ENCODE measurements at places on chromosomes 1 and 21.
A peak's percentile ranks its signal among the peaks of the same experiment; 100 is the strongest.

- no peak for DNase-seq
Observed at GRCh38 chr1:245014247-245015029, 140.3 kb upstream of the KIF26B start.

- DNase-seq = no peak
Observed at GRCh38 chr1:236904892-236905741, 99.1 kb downstream of the MT1HL1 start.

- peak; percentile 45 for DNase-seq
Observed at GRCh38 chr1:61477301-61477700, 247.6 kb downstream of the TM2D1 start.

DNA sequence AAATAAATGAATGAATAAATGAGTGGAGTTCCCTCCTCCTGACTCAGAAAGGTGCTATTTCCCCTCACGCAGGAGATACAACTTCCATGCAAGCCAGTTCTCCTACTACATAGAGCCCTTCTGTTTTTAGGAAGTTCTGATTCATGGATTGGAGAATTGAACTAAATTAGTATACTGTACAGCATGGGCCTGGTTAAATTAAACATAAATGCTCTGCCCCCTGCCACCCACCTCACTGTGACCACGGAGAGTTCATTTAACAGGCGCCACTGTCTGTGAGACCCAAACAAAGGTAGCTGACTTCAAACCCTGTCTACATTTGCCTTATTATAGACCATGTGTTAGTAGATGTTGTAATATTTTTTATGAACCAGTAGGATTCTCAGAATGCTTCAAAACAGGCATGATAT is 9.1 kb upstream of the IRF2BP2 start:
- no peak for DNase-seq

- DNase-seq = no peak
Observed at GRCh38 chr1:45913731-45914501, 110.5 kb downstream of the MAST2 start.

DNA sequence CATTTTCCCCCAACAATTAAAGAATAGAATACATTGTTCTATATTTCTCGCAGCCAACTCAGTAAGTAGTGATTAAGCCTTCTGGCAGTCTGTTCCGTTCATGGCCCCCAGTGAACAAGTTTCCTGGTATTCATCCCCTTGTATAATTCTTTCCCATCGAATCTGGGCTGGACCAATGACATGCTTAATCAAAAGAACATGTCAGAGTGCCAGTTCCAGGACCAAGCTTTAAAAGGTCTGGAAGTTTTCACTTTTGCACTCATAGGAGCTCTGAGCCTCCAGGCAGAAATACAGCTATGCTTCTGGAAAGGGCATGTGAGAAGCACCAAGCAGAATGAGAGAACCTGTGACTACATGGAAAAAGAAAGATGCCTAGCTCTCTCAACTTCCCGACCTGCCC is 22.5 kb upstream of the DPYD start:
- DNase-seq = no peak

DNA sequence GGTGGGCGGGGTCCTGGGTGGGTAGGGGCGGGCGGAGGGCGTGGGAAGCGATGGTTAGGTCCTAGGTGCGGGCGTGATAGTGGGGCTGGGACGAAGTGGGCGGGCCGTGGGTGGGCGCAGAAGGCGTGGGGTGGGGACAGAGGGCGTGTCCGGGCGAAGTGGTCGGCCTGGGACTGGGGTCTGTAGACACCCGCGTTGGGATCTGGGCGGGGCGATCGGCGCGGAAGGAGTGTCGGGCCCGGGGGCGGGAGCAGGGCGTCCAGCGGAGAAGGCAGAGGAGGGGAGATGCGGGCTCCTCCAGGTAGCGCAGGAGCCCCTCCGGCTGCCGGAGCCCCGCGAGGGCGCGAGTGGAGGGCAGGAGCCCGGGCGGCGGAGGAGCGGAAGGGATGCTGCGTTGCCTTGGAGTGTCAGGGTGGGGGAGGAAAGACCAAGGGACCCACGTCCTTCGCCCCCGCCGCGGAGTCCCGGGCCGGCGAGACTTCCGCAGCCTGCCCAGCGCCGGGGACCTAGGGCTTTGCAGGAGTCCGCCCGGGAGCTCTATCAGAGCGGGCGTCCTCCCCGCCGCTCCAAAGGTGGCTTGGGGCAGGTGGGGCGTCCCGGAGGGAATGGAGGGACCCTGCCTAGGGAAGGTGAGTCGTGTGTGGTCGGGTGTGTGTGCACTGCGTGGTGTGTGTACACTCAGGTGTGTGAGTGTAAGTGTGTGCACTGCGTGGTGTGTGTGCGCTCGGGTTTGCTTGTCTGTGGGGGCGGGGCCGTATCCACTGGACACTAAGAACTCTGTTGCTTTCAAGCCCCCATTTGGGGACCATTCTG is 27.0 kb upstream of the PRSS38 start:
- DNase-seq = peak; percentile 91

- no peak for DNase-seq
Observed at GRCh38 chr1:180919183-180919700, 6.5 kb downstream of the KIAA1614 start.

DNA sequence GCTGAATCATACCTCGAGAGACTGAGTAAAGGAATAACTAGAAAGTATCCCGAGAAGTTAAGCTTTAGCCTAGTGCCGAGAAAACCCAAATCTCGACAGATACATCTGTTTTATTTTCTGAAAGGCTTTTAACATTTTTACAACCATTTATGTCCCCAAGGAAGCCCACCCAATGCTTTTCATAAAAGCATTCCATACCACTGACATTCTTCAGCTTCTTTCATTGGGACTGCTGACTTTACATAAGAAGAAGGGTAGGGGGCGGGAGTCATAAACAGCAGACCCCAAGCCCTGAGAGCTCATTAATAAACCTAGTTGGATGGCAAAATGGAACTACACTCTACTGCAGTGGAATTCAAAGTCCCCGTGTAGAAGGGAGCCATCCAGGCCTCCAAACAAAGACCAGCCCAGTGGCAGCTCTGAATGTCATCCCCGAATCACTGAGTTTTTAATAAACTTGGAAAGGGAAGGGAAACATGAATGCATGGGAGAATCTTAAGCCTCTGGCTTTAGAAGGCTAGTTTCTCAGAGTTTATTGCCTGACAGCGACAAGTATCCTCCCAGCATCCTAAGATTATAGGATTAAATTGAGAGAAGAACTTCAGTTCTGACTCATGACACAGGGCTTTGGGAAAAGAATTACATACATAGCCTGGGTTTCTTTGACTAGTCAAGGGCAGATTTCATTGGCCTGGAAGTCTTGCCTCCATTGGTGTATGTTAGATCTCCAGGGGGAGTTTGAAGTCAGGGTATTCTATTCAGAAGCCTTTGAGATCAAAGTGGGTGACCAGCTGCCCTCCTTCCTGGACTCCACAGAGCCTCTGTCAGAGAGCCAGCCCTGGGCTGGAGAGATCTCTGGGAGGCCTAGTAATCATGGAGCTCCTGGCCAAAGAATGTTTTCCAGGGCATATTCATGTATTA is 3.7 kb downstream of the ATF3 start:
- DNase-seq = no peak

- DNase-seq = no peak
Observed at GRCh38 chr1:70778056-70778762, 269.4 kb downstream of the PTGER3 start.

GRCh38 chr1:199751506-199751905 is 276.0 kb upstream of the NR5A2 start:
- no peak for DNase-seq

- no peak for DNase-seq
Observed at GRCh38 chr21:40177979-40178378, 310.7 kb downstream of the PCP4 start.

GRCh38 chr1:3889936-3890335 is 10.1 kb downstream of the C1orf174 start:
- no peak for DNase-seq

DNA sequence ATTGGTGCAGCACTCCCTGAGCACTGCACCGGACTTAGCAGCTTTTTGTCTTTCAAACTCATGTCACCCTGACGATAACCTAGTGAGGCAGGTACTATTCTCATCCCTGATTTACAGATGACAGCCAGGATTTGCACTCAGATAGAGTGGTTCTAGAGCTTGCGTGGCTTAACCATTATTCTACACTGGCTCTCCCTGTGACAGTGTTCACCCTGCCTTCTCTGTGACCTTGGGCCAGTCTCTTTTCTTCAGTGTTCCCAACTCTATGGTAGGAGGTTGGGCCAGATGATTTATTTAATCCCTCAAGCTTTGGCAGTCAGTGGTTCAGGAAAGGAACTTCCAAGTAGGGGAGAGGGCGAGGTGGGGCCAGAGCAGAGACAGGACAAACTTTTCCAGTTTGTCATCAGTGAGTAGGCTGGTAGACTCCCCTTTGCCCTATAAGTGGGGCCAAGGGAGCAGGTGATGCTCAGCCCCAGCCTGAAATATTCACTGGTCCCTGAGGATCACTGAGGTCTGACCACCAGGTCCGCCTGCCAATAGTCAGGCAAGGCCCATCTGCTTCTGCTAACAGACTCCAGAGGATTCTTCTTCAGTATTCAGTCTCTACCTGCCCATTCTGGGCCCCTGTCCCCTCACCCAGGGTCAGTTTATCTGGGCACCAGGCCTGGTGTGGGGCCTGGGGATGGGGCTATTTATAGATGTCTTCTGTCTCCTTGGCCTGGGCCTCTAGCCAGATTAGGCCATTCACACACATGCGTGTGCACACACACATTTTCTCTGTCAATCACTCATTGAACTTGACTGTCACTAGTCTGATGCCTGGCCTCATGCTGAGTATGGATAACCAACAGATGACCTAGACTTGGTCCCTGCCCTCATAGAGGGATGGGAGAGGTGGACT is 8.8 kb upstream of the FABP3 start:
- no peak for DNase-seq

- no peak for DNase-seq
Observed at GRCh38 chr1:244598611-244599010, 54.3 kb upstream of the DESI2 start.

DNA sequence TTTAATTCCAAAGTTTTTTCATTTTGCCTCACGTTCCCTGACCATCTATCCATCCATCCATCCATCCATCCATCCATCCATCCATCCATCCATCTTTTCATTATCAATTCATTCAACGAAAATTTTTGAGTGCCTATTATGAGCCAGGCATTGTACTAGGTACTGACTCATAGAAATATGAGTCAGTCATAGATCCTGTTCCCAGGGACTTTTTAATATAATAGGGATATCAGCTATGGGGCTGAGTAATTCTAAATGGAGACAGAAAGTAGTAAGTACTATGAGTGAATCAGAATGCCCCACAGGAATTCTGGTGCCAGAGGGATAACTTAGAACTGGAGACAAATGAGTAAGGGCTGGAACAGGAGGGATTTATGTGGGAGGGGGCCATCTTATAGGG is 49.8 kb upstream of the GNG12 start:
- no peak for DNase-seq

DNA sequence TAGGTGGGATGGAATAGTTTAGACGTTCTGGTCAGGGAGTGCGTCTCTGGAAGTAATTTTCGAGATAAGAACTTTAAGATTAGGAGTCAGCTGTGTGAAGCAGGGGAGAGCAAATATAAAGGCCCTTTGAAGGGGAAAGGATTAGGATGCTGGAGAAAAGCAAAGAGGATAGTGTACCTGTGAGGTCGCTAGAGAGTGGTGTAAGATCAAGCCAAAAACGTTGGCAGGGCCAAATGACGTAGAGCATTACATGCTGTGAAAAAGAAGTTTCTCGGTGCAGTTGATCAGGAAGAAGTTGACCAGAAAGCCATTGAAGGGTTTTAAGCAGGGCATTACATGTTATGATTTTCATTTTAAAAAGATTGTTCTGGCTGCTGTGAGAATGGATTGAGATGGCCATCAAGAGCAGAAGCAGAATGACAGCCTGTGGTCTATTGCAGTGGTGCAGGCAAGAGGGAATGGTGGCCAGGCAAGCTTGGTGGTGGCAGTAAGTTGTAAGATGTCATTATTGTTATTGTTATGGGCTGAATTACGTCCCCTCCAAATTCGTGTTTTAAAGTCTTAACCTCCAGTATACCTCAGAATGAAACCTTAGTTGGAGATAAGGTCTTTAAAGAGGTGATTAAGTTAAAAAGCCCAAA is 113.6 kb upstream of the KIF26B start:
- no peak for DNase-seq

GRCh38 chr1:165034136-165034809 is 322.2 kb downstream of the LMX1A start:
- DNase-seq = no peak

GRCh38 chr1:58745117-58745516 is 38.7 kb downstream of the JUN start:
- no peak for DNase-seq

- peak; percentile 44 for DNase-seq
Observed at GRCh38 chr1:94236630-94237290, 624 bp downstream of the ARHGAP29 start.

DNA sequence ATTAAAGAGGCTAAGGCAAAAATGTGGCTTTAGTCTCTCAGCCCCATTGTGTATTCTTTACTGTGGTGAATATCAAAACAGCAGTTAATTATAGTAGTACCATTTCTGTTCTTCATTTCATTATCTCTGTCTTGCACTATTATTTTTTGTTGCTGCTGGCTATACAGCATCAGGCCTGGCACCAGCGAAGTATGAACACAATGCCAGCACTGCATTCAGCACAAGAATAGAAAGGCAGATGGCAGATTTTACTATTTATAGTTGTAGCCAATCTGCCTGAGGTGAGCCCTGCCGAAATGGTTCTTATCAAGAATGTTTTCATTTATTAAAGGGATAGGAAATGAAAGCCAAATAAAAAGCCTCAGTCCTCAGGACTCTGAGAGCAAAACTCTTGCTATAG is 72.1 kb downstream of the GPR52 start:
- DNase-seq = no peak

DNA sequence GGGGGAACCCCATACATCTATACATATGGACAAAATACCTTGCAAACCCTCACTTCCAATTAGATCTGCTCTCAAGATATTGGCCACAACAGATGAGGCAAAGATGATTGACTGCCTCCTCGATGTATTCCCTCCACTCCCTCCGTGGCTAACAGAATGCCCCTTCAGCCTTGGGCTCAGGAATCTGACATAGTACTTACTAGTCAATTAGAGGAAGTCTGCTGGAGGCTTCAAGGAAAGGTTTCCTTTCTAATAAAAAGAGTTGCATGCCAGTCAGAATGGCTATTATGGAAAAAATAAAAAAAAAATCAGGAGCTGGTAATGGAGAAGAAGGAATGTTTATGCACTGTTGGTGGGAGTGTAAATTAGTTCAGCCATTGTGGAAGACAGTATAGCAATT is 90.4 kb upstream of the VAV3 start:
- DNase-seq = no peak

Measured in WTC11 (cell line).